ENCODE measurements at places on chromosomes 2 and 18.

DNA sequence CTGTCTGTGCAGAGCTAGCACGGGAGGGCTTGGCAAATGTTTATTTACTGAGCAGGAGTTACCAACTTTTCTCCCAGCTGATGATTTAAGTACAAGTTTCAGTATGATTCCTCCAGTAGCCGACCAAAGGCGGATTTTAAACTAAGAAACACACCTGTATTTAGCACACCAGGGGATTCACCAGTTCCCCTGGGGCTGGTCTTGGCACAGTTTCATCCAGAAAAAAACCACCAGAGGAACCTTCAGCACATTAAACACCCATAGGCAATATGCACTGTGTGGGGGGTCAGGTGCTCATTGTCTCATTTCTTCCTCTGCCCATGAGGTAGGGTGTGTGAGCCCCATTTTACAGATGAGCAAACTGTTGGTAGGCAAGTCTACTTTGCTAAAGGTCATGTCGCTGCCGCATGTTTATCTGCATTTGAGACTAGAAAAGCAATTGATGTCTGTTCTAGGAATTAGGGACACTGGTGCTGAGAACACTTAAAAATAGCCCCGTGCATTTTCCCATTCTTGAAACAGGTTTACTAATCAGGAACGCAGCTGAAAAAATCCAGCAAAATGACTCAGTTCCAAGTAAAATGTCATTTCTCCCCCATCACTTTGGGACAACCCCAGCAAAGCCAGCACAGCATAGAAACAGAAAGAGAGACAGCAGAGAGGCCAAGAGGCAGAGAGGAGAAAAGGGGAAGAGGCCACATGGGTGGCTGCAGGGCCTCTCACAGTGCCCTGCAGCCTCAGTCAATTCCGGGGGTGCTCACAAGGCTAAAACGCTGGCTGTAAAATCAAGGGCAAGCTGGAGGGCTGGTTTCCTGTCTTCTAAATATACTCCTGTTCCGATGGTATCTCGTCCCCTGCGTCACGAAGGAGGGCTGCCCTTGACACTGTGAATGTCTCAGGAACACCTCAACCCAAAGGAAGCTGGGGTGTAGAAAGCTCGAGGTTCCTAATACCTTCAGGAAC is 166.8 kb upstream of the ID2 start:
- DNase-seq, result no peak

- DNase-seq, result no peak
Observed at GRCh38 chr2:172050479-172051125, 34.7 kb upstream of the DLX1 start.

- DNase-seq, result no peak
Observed at GRCh38 chr2:3288470-3289170, 89.0 kb downstream of the EIPR1 start.

- DNase-seq, result no peak
Observed at GRCh38 chr2:235011929-235012631, 60.3 kb downstream of the SH3BP4 start.

- DNase-seq, result no peak
Observed at GRCh38 chr2:86661333-86661732, 37.7 kb upstream of the RNF103 start.

DNA sequence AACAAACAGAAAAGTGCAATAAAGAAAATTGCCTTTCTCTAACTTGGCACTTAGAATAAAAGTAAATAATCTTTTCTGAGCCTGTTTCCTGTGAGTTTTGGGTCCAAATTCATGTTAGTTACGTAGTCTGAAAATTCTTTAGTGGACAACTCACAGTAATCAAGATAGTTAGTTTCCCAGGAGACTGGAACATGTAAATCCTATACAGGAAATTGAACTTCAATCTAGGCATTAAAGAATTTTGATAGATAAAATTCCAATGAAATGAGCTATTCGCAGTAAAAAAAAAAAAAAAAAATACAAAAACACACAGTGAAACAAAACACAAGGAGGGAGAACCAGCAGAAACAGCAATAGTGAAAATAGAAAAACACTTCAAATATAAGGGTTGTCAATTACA is 83.8 kb upstream of the REG3G start:
- no peak for DNase-seq

GRCh38 chr18:34224423-34225217 is at the start of gene NOL4:
NOL4 (minus strand) TSS chr18:34224913; CDS start chr18:34223253, 1,660 bp downstream.
- no peak for DNase-seq

GRCh38 chr18:3177902-3178687 is 41.7 kb downstream of the MYOM1 start:
- DNase-seq, result no peak

Measured in AG04450 (cell line).